ENCODE measurements at places on chromosomes 7 and 10.

- no peak for DNase-seq
These were observed 36.0 kb upstream of the SEMA3E start for GRCh38 chr7:83684928-83685327.

DNA sequence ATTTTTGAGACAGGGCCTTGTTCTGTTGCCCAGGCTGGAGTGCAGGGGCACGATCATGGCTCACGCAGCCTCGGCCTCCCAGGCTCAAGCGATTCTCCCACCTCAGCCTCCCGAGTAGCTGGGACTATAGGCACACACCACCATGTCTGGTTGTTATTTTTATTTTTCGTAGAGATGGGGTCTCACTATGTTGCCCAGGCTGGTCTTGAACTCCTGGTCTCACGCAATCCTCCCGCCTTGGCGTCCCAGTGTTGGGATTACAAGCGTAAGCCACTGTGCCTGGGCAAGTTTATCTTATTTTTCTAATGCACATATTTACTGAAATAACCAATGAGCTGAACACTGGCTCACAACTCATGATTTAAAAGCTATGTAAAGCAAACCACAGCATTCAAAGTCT is 61.9 kb downstream of the FAM171A1 start:
- no peak for DNase-seq

DNA sequence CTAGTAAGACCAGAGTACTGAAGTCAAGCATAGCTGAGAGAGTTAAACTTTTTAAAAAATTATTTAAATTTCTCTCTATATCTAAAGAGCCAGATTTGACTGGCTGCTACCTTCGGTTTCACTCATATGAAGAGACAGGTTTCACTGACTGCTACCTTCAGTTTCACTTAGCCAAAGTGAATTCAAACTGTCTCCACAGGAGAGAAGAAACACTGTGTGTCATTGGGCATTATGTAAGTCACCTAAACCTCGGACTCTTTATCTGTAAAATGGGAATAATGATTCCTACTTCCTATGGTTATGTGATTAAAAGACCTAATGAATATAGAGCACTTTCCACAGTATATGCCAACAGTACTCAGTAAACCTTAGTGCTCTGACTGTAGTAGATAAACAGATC is 41.6 kb upstream of the MET start:
- no peak for DNase-seq

GRCh38 chr7:113013761-113014449 is 72.7 kb downstream of the GPR85 start:
- DNase-seq, result no peak

DNA sequence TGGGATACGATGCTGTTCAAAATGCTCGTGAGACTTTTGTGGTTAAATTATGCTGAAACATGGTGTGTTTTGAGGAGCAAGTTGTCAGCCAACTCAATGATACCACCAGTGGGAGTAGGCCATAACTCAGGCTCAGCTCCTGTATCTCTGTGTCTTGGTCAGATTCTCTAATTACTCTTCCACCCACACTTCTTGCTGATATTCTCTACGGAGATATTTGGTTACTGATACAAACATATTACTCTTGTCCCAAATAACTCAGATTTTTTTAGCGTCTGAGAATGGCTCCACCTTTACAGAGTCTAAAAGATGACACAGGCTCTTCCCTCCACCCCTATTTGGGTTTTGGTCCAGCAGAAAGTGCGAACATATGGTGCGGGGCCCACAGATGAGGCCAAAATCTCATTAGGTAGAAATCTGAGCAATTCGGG is 168.9 kb downstream of the PKD1L1 start:
- no peak for DNase-seq

DNA sequence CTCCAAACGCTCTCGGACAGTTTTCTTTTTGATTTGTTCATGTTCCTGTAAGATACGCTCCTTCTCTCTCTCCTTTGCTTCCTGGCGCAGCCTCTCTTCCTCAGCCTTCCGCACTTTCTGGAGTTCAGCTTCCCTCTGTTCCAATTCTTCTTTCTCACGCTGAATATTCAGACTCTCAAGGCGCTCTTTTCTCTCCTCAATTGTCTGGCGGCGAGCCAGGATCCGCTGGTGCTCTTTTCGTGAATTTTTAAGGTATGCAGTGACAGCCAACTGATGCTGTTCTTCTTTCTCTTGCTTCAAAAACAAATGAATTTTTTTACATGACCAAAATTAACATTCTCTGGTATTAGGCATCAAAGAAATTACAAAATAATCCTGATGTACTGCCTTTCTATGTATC is 22.6 kb downstream of the EIF3A start:
- DNase-seq, result no peak

DNA sequence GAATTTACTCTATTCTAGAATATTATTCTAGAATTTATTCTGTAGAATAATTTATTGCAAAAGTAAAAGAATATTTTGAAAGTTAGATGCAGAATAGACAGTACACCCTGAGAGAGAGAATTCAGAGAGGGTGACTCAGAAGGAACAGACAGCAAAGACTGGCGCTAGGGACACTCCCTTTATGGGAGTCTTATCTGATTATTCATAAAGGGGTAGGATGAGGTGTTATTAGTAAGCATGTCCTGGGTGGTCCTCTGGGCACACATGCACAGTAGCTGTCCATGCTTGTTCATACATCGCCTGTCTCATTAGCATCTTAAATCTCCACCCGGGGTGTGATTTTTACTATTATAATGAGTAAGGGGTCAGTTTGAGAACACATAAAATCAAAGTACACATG is 100.1 kb downstream of the XPNPEP1 start:
- DNase-seq, result no peak

DNA sequence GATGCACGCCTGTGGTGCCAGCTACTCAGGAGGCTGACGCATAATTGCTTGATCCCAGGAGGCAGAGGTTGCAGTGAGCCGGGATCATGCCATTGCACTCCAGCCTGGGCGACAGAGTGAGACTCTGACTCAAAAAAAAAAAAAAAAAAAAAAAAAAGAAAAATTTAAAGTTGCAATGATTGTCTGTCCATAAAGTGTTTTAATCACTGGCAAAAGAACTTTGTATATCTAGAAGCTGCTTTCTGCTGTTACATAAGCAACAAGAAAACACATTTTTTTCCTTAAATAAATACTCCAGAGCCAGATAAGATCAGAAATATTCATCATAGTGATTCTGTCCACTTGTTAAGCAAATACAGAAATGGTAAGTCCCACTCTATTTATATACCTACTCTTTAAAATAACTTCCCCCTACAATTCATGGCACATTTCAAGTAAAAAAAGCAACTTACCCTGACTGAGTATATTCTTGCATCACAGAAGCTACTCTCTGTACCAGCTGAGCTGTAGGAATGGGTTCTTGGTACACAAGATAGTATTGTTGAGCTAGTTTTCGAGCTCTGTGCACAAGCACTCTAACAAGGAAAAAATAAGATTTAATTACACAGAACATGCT is 7.6 kb downstream of the PSMA2 start:
- DNase-seq, result no peak

DNA sequence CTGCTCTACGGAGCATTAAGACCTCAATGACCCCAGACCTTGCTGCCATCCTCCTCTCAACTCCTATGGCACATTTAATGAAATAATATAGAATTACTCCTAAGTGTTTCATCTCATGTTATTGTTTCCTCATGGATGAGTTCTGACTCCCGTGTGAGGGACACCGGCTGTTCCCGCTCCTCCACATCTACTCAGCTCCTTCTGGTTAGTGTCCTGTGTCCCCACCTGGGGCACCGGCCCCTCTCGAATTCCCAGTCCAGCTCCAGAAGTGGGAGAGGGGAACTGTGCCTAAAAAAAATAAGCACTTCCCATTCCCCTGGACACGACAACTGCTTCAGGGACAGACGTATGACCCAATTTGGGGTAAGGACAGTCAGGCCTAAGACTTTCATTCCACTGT is 58.3 kb downstream of the PIP4K2A start:
- no peak for DNase-seq

DNA sequence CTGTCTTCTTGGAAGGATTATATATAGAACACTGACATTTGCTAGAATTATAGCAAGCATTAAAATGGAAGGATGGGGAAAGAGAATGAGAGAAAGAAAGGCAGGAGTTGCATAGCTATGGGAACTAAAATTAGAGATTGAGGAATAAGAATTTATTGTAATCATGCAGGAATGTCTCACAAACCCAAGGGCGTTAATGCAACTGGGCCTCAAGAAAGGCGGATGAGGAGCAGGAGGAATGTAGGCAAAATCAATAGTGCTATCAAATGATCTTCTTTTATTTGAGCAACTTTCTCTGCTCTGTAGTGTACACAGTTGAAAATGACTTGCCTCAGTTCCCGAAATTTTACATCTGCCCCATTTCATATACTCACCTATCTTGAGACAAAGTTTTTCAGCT is 1131.8 kb upstream of the GHITM start:
- no peak for DNase-seq

DNA sequence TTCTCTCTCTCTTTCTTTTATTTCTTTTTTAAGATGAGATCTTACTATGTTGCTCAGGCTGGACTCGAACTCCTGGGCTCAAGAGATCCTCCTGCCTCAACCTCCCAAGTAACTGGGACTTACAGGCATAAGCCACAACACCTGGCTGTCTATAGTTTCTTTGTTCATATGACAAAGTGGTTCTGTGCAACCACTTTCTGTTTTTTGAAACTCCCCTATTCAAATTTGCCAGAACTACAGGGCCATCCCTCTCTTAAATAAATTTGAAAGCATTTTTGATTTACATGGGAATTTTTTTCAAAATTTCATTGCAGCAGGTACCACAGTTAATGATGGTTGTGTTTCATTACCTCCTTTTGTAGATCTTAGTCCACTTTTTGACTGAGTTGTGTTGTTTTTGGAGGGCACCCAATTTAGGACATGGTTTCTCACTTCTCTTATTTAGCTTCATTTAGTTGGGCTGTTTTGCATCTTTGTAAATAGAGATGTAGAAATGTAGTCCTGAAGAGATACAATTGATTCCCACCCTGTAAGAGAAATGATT is 119.2 kb downstream of the LRRC4 start:
- DNase-seq, result no peak

GRCh38 chr10:93445097-93445960 is 36.8 kb downstream of the MYOF start:
- DNase-seq, result no peak
